ENCODE measurements at places on chromosomes 11 and 22. TPM values are rescaled to one million over a fixed set of nuclear protein-coding genes. Genes with fewer than 3 reads are reported as not detected.

TP53AIP1 gene
- 0.19 TPM for total RNA-seq

RAG2 gene
- not detected for total RNA-seq

GRCh38 chr22:27668828-27669797 is 132.4 kb downstream of the MN1 start:
- DNase-seq = peak; percentile 38

- no peak for DNase-seq
Measured at GRCh38 chr11:64253481-64253880, 2.2 kb downstream of the PLCB3 start.

DNA sequence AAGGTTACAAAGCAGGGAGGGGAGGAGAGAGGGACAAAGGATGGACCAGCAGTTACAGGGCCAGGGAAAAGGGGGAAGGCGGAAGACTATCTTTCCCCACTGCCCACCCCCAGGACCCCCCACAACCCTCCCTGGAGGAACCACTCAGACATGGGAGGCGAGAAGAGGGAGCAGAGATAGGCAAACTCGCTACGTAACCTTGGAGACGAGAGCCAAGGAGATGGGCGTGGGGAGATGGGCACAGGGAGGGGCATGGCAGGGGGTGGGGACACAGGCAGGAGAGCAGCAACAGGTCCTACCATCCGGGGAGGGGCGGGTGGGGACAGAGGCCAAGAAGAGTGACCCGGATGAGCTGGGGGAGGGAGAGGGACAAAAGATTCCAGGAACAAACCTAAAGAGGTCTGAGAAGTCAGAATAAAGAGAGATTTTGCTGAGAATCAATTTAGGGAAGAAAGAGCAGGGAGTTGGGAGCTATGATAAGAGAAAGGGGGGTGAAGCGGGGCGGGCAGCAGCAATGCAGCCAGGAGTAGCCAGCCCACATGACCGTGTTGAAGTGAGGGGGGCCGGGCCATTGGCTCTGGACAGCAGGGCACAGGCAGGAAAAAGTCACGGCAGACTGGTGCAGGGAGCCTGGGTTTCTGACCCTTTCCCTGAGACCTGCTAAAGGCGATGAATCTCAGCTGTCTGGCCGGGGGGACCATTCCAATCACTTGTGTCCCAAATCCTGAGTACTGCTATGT is 128.4 kb downstream of the BUD13 start:
- peak; percentile 13 for DNase-seq

DNA sequence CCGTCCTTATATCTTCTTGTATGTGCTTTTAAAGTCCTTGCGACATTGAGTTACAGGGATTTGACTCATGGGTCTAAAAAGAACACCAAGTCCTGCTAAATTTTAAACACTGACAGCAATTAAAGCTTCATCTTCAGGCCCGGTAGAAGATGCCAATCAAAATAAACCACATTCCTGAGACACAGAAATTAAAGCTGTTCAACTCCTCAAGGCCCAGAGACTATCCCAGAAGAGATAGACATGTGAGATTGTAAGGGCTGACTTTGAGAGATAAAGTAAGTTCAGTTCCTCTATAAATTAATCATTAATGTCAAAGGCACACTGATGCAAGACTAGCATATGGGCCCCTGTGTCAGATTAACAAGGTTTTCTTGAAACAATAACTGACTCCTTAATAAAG is 49.8 kb downstream of the OSBPL5 start:
- DNase-seq = no peak

DNA sequence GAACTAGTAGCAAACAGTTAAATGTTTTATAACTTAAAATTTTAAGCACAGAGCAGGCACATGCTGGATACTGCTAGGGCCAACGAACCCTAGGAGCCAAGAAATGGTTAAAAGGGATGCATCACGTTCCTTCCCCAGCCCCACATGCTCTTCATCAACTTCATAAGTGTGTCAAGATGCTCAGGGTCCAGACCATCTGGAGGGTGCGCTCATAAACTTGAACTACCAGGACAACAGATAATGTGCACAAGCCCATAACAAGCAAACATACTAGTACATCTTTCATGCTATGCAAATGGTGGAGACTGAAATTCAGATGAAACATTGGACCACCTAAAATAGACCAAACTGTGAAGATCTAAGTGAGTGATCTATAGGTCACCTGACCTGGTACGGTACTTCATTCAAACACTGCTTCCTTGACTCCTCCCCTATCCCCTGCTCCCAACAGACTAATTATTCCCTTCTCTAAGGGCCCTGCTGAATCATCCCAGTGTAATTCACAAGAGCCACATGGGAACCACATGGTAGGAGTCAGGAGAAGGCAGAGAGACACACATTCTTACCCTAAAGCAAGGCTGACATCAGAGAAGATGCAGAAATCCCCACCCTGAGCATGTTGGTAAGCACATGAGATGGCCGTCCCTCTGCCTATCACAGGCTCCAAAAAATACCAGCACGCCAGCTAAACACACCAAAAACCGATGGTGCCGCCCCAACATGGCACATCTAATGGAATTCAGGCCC is 83.9 kb downstream of the ETS1 start:
- no peak for DNase-seq

DNA sequence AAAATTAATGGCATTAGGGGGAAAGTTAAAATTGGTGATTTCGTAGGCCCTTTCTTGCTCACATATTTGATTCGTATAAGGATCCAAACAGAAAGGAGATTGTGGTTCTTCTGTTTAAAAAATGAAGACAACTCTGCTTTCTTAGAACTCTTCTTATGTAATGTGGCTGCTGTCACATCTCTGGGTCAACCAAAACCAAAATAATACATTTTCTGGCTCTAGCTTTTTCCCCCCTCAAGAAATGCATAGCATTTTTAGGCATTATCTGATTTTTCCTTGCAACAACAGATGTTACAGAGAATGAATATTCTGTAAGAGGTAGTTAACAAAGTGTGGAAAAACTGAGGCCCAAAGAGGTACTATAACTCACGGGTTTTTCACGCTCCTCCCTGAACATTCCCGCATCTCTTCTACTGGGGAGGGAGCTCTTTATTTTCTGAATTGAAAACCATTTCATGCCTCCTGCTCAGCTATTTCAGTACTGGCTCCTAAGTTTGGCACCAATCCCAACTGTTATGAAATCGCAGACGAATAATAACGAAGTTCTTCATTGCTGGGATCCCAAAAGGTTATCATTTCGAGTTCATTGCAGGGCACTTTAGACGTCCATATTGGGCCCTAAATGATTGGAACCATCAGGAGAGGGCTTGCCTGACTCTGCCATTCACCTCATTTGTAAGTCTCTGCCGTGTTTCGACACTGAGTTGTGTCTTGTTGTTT is 17.1 kb downstream of the GRAP2 start:
- no peak for DNase-seq

DNA sequence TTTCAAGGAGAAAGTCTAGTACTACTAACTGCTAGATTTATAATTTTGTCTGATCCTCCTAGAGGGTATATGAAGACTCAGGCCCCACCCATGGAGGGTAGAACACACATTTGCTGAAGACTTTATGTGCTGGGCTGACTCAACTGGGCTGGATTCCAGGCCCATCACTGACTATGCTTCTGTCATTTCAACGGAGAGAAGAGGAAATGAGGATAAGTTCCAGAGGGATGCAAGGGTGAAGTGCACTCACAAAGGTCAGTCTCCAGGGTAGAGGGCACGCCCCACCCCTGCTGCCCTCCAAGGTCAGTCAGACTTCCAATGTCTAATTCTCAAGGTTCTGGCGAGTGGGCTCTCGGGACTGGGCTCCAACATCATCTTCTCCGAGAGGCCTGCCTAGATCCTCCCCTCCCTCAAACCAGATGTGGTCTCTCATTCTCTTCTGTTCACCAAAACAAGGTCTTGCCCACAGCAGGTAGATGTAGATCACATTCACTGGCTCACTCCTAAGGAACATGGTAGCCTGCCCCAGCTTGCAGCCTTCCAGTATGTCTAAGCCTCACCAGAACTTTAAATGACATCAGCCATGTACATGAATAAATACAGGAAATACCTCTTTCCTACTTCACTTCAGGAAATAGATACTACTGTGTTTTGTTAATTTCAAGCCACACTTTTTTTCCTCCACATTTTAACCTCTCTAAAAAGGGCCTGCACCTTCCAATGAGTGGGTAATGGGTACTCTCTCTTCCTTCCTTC is 7.3 kb upstream of the C11orf86 start:
- DNase-seq = peak; percentile 35

DNA sequence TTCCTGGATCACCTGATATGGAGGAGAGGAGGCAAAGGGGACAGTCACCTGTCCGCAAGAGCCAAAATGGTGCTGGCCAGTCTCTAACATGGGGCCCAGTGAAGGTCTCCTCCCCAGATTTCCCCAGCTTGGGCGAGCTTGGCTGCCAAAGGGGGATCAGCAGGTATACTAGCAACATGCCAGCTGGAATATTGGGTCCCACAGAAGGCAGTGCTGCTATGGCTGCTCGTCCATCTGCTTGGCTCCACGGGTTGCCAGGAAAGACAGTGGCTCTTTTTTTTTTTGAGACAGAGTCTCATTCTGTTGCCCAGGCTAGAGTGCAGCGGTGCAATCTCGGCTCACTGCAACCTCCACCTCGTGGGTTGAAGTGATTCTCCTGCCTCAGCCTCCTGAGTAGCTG is 12.7 kb upstream of the KAT5 start:
- DNase-seq = no peak

- no peak for DNase-seq
Measured at GRCh38 chr11:128310676-128311445, 276.5 kb downstream of the ETS1 start.

- DNase-seq = peak; percentile 16
Measured at GRCh38 chr11:2265854-2266585, 4.4 kb downstream of the ASCL2 start.

GRCh38 chr11:73194593-73194992 is 23.5 kb upstream of the P2RY2 start:
- peak; percentile 92 for DNase-seq
